GM12864 (cell line): ENCODE measurements at places on chromosomes 7 and 10.

- DNase-seq, result no peak
Measured at GRCh38 chr7:124516911-124517310, 248.7 kb downstream of the GPR37 start.

- DNase-seq, result no peak
Measured at GRCh38 chr10:43375401-43376020, 4.1 kb downstream of the FXYD4 start.

DNA sequence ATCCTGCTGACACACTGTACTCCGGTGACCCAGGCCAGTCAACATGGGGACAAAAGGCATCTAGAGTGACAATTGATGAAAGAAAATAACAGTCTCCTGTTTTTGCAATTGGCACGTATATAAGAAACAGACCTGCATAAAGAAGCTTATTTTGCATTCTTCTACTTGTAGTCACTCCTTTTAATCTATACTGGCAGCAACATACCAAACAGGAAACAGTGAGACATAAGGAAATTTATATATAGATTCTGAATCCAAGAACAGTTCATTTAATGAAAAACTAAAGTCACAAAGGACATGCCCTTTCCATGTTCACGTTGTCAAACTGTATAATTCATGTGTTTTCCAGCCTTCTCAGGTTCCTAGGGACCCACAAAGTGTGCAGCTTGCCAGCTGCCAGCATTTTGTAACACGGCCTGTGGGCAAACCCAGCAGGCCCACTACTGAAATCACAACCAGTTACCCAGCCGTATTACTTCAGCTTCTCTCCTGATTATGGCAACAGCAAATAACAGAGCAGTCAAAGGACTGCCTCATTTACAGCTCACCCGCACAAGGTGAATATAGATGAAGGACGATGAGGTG is 72.3 kb downstream of the AMPH start:
- DNase-seq, result no peak

- peak; percentile 97 for DNase-seq
Measured at GRCh38 chr7:67302113-67303039, 305.7 kb downstream of the TYW1 start.

GRCh38 chr10:44702531-44702930 is 208.6 kb upstream of the TMEM72 start:
- DNase-seq, result no peak

DNA sequence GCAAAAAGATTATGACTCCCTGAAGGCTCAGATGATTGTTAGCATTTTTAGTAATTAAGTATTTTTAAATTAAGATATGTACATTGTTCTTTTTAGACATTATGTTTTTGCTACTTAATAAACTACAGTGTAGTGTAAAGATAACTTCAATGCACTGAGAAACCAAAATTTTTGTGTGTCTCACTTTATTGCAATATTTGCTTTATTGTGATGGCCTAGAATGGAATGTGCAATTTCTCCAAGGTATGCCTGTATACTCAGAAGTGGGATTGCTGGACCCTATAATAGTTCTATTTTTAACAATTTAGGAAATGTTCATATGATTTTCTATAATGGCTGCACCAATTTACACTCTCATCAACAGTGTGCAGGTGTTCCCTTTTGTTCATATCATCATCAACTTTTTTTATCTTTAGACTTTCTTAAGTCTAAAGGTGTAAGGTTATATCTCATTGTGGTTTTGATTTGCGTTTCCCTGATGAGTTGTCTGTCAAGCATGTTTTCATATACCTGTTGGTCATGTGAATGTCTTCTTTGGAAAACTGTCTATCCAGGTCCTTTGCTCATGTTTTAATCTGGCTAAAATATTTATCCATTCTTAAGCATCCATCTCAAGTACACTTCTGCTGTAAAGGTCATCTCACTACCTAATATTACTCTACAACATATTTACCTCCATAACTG is 1323.5 kb upstream of the LRRTM3 start:
- DNase-seq, result no peak

GRCh38 chr10:113520690-113521474 is 32.0 kb upstream of the HABP2 start:
- no peak for DNase-seq

DNA sequence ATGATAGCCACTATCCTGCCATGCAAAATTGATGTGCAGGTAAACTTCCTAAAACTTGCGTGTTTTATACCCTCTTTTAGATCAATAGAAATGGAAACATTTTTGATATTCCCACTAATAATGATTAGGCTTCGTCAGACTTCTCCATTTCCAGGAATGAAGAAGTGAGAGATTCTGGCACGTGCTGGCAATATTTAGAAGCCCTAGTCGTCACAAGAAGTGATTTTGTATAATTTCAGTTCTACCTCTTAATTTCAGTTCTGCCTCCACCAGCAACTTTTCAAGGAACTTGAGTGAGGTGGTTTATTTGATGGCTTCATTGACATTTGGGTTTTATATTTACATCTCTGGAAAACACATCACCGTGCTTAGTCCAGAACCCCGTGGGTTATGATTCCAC is 61.9 kb downstream of the MRC1 start:
- DNase-seq, result no peak
